Fibroblast of lung (primary cell): ENCODE measurements at places on chromosomes 2 and 18.

DNA sequence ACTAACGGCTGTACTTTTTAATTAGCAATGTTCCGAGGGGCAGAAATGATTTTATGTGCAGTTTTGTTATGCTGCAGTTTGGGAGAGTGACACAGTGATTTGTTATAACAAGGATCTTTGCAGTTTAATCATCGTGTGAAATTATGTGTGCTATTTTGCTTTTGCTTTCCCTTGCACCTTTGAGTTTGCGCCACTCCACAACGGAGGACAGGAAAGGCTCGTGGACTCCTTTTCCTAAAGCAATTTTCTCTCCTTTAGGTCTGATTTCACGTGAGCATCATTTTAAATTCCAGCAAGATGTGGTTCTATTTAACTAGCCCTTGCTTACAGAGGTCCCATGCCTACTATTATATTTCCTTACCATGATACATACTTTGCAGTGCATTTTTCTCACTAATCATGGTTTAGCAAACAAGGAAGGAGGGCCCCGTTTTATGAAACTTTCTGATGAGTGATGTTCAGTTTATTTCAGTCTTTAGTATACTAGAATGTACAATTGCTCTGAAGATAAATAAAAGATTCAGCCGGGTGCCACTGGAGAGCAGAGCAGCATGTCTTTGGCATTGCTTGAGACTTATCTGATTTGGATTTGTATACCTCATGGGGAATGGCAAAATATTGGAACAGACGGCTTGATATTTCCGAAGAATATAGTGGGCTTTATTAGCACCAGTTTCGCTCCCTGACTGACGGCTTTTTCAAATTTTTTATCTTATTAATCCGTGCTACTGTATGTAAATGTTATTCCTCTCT, 528.2 kb upstream of the FANCL start:
- no peak for DNase-seq

DNA sequence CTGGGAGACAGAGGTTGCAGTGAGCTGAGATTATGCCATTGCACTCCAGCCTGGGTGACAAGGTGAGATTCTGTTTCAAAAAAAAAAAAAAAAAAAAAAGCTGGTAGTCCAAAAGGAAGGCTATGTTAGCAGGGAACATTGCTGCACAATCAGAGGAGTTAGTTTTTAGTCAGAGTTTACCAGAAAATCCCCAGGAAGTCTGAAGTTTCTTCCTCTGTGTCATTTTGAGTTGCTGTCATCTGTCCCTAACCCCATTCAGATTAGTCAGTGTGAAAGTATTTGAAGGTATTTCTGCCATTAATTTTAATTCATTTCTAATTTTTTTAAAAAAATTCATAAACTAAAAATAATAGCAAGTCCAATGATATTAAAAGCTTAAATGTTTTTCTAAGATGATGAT, 33.5 kb upstream of the CERS6 start:
- no peak for DNase-seq

DNA sequence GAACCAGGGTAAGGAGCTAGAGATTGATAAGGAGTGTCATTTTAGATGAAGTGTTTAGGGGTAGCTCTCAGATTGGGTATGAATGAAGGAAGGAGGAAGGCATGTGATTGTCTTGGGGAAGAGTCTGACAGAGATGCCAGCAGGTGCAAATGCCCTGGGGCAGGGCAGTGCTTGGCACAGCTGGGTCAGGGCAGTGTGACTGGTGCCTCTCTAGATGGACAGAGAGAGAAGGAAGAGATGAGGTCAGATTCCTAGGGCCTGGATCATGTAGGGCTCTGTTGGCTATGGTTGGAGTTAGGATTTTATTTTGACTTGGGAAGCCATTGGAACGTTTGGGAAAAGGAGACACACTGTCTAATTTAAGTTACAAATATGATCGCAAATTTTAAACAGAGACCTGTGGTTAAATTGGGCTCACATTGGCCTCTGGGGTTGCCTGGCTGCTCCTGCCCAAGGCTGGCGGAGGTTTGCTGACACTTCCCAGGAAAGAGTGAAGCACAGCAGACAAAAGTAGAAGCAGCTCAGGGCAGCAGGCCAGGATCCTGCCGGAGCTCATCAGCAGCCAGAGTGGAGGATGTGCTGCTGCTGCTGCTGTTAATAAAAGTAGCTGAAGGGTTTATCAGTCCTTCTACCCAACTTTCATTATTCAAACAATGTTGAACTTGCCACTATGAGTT, 32.7 kb upstream of the FHL2 start:
- DNase-seq = peak; percentile 53

DNA sequence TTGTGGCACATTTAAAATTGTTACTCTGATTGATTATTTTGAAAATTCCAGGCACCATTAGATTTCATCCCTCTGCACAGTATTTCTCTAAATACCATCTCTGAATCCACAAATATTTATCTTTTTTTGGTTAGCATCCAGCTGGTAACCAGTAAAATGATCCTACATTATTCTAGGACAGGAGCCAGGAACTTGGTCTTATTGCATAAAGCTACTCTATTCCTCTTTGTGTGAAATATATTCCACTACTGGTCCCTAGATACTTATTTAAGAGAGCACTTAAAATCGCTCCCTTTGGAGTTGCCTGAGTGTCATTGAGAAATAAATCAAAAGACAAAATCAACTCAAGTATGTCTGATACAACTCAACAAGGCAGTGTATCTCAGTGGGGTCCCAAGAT, 7.4 kb upstream of the MBOAT2 start:
- peak; percentile 80 for DNase-seq

DNA sequence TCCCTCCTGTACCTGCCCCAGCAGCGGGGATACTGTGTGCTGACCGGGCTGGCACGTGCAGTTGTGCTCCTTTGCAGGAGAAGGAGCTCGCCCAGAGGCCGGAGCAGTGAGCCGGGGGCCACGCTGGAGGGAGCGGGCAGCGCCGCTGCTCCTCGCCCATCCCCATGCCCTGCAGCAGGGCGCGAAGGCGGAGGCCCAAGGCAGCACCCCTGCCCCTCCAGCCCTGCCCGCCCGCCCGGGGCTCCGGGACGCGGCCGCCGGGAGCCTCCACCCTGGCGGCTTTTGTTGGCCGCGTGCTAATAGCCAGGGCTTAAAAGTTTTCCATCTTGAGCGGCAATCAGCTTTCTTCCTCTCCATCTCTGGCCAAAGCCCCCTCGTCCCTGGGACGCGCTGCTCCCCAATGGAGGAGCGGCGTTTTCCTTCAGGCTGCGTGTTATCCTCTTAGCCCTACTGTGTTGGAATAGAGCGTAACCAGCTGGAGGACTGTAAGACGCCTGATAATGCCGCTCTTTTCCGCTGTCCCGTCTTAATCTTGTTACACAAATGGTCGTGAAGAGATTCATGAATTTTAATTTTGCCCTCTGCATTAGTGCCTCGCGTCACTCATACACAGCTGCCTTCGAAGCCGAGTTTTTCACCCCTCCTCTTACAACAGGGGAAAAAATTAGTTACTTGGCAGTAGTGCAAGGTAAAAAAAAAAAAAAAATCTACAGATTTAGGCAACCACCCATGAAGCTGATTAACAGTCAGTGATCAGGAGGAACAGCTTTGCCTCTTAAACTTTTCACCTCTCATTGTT, 172.9 kb upstream of the SIX3 start:
- no peak for DNase-seq

- DNase-seq = no peak
Observed at GRCh38 chr2:107931412-107931811, 54.9 kb upstream of the SLC5A7 start.
